Activated naive CD8-positive, alpha-beta T cell treated with anti-CD3 and anti-CD28 coated beads for 36 hours (primary cell): ENCODE measurements at places on chromosomes 7 and 10.

GRCh38 chr7:99098286-99098823, 45.6 kb downstream of the SMURF1 start:
- DNase-seq = no peak

- no peak for DNase-seq
Measured at GRCh38 chr7:149063476-149063875, 27.0 kb downstream of the ZNF786 start.

DNA sequence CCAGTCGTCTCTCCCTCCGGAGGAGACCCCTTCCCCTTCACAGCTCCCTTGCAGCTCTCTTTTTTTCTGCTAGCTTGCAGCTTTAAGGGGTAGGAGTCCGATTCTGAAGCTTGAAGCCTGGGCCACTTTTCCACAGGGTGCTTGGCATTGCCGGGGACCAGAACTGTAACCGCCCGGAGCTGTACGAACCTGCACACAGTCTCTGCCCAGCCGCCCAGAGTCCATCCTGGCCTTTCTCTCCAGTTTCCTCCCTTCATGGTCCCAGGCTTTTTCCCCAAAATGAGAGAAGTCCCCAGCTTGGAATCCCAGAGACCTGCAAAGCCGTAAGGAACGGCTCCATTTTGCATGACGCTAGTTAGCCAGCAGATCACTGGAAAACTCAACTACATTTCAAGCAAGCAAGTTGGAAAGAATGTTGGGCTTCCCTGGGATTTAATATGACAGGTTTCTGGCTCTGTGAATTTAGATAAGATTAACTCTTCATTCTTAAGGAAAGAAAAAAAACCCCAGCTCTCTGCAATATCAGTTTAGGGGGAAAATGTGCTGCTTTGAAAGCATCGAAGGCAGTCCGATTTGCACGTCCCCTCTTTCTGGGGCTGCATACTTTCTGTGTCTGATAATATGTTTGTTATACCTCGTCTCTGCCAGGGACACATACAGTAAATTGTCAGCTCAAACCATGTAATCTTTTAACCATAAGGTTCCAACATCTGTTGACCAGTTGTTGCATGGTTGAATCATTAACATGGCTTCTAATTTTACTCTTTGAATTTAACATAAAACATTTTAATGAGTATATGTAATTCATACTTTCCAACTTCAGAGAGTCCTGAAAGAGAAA, 190.0 kb upstream of the LYZL2 start:
- no peak for DNase-seq

- DNase-seq = no peak
Measured at GRCh38 chr10:130017631-130018022, 53.6 kb upstream of the EBF3 start.

DNA sequence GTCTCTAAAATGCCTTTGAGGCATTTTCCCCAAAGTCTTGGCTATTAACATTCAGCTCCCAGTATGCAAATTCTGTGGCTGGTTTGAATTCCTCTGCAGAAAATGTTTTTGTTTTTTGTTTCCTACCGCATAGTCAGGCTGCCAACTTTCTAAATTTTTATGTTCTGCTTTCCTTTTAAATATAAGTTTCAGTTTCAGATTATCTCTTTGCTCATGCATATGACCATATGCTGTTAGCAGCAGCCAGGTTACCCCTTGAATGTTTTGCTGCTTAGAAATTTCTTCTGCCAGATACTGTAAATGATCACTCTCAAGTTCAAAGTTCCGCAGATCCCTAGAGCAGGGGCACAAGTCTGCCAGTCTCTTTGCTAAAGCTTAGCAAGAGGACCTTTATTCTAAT, 96.9 kb downstream of the PLPP4 start:
- DNase-seq = no peak

- no peak for DNase-seq
Measured at GRCh38 chr7:17313194-17313593, 14.7 kb downstream of the AHR start.

DNA sequence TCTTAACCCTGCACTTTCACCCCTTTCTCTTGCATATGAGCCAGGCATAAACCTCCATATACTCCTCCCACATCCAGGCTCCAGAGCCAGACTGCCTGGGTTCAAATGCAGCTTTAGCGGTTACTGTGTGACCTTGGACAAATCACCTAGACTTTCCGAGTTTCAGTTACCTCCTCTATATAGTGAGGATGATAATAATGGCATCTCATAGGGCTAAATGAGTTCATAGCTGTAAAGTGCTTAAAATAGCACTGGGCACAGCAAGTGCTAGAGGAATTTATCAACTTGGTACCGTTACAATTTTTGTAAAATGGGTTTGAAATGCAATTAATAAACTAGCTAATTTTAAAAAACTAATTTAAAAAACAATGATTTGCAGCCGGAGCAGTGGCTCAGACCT, 53.4 kb upstream of the DGKI start:
- DNase-seq = no peak

DNA sequence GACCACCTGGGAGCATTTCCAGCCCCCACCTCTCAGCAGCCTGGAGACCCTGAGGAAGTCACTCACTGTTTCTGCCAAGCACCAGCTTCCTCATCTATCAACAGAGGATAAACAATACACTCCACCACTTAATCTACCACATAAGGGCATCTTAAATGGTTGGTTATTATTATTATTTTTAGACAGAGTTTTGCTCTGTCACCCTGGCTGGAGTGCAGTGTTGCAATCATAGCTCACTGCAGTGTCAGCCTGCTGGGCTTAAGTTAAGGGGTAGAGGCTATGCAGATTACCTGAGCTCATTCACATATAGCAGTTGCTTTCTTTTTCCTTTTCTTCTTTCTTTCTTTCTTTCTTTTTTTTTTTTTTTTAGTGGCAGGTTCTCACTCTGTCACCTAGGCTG, 59.5 kb upstream of the ELN start:
- DNase-seq = no peak

GRCh38 chr10:65827359-65827758, 1098.5 kb upstream of the LRRTM3 start:
- DNase-seq = no peak

- DNase-seq = no peak
Measured at GRCh38 chr7:54969208-54969967, 49.4 kb upstream of the EGFR start.

DNA sequence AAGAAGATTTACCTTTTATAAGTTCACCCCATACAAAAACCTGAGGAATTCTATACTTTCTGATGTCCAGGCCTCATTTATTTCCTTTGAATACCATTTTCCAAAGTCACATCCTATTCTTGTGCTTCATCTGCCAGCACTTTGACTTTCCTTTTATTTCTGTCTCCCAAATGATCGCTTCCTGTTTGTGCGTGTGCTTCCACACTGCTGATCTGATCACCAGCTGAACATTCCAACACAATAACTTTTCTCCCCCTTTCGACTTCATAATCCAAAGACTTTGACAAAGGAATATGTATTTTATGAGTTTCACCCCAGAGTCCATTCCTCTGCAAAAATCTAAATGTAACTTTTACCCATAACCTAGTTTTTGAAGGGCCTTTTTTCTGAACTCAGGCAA, 3.1 kb downstream of the ELAPOR2 start:
- no peak for DNase-seq

DNA sequence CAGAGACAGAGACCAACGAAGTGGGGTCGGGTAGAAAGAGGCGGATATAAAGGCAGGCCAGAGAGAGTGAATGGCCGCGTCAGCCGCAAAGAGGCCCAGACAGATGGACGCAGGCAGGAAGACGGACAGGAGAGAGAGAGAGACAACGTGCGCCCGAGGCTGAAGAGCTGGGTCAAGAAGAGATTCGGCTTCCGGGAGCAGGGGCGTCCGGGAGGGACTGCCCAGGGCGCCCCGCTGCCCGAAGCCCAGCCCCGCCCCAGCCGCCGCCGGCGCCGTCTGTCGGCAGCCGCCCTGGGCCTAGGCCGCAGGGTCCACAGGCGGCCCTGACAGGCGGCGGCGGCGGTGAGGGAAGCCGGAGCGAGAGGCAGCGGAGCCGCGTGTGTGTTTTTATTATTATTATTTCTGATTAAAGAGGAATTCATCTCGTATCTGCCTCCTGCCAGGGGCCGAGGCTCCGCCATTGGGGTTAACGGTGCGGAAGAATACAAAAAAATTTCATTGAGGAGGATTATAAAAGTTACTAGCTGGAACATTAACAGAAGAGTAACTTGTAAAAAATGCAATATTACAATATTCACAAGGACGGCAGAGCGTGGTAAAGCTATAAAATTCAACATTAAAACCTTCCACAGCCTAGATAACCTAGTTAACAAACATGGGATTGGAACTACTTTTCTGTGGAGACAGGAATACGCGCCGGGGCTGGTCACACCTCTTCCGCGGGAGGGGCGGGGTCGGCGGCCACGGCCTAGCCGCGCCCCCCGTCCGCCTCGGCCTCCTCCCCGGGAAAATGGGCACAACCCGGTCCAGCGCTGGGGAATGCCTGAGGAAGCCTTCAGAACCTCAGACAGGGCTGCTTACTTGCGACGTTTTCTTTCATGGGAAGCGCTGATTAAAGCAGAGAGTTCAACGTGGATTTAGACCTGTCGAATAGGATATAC, 29.7 kb upstream of the PAX2 start:
- no peak for DNase-seq

- DNase-seq = no peak
Measured at GRCh38 chr7:36522453-36523007, 132.9 kb downstream of the ANLN start.

- no peak for DNase-seq
Measured at GRCh38 chr10:58436071-58436470, 50.9 kb downstream of the TFAM start.

GRCh38 chr7:130904792-130905191, 170.8 kb upstream of the KLF14 start:
- no peak for DNase-seq

GRCh38 chr10:102610441-102610887, 33.8 kb upstream of the TRIM8 start:
- DNase-seq = no peak

DNA sequence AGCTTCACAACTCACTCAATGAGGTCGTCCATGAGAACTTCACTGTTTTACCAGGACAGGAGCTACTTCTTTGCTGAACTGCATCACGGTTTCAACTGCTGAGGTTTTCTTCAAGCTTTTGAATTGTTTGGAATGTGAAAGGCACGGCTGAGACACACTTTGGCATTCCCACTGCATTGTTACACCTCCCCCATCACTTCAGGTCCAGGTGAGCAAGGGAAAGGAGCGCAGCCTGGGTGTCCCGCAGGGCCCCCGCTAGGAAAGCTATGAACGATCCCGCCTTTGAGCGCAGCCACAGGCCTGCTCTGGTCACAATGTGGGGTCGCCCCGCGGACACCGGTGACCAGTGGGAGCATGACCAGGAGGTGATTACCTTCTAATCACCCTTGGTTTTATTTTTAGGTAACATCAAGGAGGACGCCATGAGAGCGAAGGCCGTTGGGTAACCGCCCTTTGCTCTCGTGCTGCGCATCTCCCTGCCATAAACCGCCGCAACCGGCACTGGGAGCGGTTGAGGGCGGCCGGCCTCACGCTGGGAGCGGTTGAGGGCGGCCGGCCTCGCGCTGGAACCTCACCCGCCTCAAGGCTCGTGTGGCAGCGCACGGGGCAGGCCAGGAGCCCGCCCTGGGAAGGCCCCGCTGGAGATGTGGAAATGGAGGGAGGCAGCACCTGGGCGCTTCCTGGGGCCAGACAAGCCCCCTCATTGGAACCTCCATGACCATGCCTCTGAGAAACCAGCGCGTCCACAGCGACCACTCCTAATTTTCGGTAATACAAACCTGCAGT, 50.9 kb upstream of the SGMS1 start:
- DNase-seq = no peak

- DNase-seq = no peak
Measured at GRCh38 chr10:80870282-80870681, 332.6 kb downstream of the SH2D4B start.

GRCh38 chr7:157006205-157006747, 4.2 kb downstream of the MNX1 start:
- DNase-seq = no peak

- DNase-seq = no peak
Measured at GRCh38 chr10:84117686-84118394, 21.5 kb upstream of the GHITM start.

DNA sequence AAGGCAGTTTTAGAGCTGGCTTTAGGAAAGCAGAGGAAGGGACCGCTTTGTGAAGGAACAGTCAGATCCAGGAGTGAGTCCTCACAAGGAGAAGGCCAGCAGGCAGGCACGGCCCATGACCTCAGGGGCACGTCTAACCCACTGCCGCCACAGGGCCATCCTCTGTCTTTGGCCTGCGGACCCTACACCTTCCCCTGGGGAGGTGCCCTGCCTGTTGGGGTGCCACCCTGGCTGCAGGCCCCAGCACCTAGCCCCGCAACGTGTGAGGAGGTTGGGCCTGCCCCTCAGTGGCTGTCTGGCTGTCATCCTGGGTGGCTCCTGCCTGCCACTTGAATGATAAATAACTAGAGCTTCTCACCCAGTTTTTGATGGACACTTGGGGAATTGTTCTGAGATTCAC, 31.0 kb upstream of the TRIM8 start:
- no peak for DNase-seq

DNA sequence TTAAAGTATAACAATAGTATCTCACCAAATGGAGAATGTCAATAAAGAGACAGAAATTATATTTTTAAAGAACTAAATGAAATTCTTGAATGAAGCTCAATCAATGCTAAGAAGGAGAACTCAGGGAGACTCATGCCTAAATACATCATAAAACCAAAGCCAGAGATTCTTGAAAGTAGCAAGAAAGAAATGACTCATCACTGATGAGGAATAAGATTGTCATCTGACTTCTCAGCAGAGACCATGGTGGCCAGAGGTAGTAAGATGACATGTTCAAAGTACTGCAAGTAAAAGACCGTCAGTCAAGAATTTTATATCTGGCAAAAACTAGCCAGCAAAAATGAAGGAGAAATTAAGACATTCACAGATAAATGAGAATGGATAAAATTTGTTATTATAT, 399.0 kb downstream of the GRID1 start:
- DNase-seq = no peak

- no peak for DNase-seq
Measured at GRCh38 chr7:39504963-39505362, 61.2 kb upstream of the YAE1 start.

DNA sequence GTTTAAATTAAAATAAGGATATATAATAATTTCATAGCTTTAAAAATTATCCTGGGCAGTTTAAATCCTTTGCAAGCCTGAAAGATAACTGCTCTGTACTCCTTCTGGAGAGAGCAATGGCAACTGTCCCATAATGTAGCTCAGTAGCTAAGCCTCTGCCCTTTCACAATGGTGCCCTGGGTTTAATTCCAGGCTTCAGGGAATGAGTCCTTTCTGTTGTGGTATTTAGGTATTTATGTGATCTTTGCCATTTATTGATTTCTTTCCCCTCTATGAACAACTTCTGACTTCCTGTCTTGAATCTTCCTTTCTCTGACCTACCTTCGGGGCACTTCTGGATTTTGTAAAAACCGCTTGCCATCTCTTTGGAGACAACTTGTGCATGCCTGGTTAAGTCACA, 773.2 kb downstream of the IPMK start:
- no peak for DNase-seq

DNA sequence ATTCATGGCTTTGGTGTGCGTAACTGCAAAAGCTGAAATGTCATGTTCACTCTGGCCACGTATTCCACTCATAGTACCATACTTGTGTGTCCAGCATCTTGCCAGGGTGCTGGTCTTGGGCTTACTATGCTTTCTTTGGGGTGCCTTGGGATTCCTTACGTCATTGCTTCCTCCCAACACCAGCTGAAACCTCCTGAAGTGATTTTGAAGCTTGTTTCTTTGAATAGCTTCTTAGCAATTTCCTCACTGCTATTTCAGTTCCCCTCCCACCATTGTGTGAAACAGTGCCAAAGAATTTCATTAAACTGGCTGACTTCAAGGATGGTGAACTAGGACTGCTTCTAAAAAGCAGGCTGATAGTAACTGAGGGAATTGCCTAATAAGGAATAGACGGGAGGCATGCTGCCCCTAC, 36.9 kb downstream of the ENTPD1 start:
- DNase-seq = no peak

GRCh38 chr7:1548438-1548831, 7.6 kb downstream of the TMEM184A start:
- no peak for DNase-seq
